ENCODE measurements at places on chromosomes 3 and 15. TPM values are rescaled to one million over a fixed set of nuclear protein-coding genes. Genes with fewer than 3 reads are reported as not detected.

Gene ANKUB1
- total RNA-seq, result not detected

Gene TNFAIP8L3
- 2.1 TPM for total RNA-seq

Gene ZNF620
- total RNA-seq, result 2.1 TPM

Gene ALDH1A2
- total RNA-seq, result 11.0 TPM

Gene TMCO5A
- total RNA-seq, result not detected
